HepG2 (cell line): ENCODE measurements at places on chromosomes 1 and 21.

- no peak for DNase-seq
Observed at GRCh38 chr1:67368046-67368514, 60.4 kb downstream of the IL12RB2 start.

DNA sequence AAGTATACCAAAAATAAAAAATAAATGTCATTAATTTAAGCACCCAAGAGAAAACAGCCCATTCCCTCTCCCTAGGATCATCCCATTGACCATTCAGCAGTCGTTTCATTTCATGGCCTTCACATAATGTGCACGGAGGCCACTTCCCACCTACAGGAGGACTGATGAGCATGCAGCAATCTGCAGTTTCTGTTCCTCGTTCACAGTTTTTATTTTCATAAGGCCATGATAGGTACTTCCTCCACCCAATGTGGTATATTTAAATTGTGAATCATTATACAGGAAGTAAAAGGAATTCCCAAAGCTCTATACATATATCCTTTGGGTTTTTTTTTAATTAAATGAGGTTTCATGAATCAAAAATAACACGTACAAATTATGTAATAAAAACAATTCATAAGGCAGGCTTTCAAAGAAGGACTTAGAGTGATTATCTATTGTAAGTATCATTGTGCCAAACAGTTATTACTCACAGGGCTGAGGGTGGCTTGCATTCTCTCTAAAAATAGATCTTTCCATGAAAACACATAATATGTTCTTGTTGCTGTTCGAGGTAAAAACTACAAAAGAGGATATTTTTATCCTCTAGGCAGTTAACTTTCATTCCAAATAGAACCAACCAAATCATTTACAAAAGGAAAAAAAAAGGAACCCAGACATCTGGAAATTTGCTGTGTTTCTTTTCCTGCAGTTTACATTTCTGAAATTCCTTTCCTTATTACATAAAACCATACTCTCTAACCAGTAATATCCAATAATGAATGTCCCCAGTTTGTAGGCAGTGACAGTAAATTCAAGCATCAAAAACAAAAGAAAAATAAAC, 27.5 kb upstream of the SLC44A3 start:
- DNase-seq = no peak

DNA sequence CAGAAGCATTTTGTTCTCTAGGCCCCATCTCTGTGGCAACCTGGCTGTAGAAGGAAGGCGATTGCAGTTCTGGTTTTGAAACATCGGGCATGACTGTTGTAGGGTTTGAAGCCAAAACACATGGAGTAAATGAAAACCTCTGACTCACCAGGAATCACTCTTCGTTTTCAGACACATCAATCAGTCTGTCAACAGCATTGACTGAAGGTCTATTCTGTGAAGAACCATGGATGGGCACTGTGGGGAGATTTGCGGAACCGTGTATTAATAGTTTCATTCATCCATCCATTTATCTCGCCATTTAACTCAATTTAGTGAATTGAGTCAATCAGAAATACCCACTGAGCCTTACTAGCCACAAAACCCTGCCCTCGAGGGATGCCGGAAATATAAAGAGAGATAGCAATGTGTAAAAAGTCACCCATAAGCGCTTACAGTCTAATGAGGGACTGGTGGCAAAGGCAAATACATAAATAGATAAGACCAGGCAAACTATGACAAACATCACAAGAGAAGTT, 364.6 kb upstream of the PROX1 start:
- DNase-seq = no peak

DNA sequence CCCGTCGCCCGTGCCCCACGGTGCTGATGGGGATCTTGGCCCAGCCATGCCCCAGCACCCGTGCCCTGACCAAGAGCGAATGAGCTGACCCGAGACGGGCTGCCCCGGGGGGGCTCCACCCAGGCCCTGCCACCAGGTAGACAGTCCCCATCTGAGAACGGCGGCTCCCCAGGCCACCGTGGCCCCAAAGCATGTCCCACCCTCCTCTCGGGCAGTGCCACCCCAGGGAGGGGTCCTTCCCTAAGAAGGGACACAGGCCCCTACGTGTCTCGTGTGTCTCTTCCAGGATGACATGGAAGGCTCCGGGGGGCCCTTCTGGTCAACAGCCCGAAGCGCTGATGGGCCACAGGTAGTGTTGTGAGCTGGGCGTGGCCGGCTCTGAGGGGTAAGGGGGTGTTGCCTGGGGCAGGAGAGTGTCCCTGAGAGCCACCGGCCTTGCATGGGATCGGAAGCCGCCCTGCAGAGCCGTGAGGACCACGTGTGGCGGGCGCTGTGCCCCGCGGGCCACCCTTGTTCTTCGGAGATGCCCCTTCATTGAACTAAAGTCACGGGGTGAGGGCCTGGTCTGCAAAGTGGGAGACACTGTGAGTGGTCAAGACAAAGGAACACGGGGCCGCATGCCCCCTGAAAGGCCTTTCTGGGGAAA, 55.0 kb downstream of the SLC19A1 start:
- no peak for DNase-seq

- DNase-seq = no peak
Observed at GRCh38 chr1:7366955-7367665, 404.0 kb upstream of the VAMP3 start.

- DNase-seq = peak; percentile 82
Observed at GRCh38 chr1:15272009-15272781, 25.2 kb downstream of the FHAD1 start.

GRCh38 chr1:149917571-149918144, at the start of gene SV2A:
SV2A (minus strand) TSS chr1:149917844; CDS start chr1:149913840, 4,004 bp downstream.
- DNase-seq = peak; percentile 34

- DNase-seq = no peak
Observed at GRCh38 chr1:188249811-188250210, 1421.1 kb downstream of the PLA2G4A start.

- peak; percentile 21 for DNase-seq
Observed at GRCh38 chr1:54001591-54001990, 16.4 kb downstream of the LDLRAD1 start.

DNA sequence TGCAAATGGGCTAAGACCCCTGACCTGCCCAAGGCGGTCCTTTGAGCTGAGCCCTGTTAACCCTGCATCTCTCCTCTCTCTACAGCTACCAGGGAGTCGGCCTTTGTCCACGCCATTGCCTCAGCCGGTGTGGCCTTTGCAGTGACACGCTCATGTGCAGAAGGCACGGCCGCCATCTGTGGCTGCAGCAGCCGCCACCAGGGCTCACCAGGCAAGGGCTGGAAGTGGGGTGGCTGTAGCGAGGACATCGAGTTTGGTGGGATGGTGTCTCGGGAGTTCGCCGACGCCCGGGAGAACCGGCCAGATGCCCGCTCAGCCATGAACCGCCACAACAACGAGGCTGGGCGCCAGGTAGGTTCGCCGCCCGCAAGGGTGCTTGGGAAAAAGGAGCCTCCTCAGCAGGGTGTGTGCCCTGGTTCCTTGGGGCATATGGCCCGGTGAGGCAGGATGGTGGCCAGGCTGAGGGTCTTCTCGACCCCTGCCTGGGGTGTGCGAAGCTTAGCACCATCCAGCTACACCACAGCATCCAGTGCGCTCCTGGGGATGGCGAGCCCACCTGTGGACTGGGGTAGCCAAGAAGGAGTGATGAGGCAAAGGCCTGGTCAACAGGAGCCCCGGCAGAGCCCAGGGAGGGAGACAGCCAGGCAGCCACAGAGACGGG, 31.8 kb upstream of the ARF1 start:
- no peak for DNase-seq

GRCh38 chr1:16903458-16903796, 7.6 kb downstream of the RNU1-2 start:
- no peak for DNase-seq

DNA sequence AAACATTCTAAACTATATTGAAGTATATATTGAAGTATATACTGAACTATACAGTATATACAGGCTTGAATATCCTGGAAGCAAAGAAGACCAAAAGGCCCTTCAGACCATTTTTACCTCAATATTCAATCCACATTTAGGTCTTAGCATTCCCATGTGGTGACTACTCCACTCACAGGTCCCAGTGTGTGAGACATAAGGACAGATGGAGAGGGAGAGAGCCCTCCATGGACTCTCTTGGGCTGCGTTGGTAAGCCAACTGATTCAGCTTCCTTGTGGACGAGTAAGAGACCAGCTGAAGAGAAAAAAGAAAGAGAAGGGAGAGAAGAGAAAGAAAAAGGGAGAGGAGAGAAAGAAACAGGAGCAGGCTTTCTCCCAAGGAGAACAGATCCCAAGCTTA, 37.3 kb upstream of the ZRANB2 start:
- DNase-seq = no peak

- DNase-seq = no peak
Observed at GRCh38 chr1:227429447-227430359, 111.4 kb upstream of the CDC42BPA start.

DNA sequence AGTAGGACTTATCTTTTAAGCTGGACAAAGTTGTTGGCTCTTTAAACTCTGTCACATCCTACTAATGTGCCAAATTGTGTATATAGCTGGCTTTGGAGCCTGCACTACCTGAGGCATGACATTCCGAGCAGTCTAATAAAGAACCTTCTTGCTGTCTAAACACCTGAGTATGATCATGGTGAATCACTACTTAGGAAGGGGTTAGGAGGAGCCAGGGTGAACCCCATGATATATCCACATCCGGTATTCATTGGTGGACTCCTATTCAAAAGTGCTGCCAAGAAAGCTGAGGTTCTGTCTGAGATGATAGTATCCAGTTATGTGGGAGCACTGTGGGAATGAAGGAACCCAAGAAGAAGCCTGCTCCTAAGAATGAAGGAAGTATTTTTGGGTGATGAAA, 27.1 kb downstream of the CRNN start:
- no peak for DNase-seq

DNA sequence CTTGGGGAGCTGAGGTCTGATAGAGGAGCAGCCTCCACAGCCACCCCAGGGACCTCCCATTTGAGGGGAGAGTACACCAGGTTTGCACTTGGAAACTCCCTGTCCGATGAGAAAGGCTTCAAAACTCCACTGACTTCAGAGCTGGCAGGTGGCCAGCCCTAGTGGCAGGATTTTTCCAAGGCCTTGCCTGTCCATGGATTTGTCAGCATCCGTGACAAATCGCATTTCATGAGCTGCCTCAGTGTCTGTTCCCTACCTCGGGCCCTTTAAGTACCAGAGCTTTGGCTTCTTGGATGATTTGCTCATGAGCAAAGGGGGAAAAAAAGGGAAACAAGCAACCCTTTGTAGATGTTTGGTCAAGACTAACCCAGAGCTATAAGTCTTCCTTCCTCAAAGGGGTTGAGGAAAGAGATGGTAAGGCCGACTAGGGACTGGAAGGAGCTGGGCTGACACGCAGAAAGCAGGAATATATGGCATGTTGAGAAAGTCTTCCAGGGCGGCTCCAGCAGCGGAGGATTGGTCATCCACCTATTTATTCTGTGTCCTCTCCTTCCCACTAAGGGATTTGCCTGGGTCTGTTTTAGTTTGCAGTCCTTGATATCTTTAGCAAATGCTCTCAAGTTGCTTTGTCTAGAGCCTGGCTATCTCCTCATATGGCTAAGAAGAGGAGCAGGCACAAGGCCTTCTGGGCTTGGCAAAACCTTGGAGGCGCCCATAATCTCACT, 2.7 kb upstream of the HSPG2 start:
- peak; percentile 83 for DNase-seq

DNA sequence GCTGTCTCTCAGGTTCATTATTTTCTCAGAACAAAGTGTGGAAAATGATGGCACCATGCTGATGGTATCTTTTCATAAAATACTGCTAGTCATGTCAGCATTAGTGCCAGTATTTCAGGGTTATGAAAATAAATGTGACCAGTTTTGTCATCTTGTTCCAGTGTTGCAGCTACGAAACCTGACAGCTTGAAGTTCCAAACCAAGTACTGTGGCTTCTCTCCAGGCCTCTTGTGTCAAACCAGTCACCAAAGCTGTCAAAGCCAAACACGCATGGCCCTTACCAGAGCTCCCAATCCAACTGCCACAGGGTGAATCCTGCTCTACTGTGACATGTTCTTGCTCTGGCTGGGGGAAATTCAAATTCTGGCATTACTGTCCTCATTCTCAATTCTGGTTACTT, 20.7 kb upstream of the EXO1 start:
- DNase-seq = no peak

GRCh38 chr1:222064388-222065211, 322.7 kb upstream of the DUSP10 start:
- DNase-seq = no peak

GRCh38 chr1:168665975-168666374, 63.0 kb downstream of the DPT start:
- no peak for DNase-seq

GRCh38 chr1:25996966-25997827, 666 bp downstream of the PAFAH2 start:
- DNase-seq = peak; percentile 81

DNA sequence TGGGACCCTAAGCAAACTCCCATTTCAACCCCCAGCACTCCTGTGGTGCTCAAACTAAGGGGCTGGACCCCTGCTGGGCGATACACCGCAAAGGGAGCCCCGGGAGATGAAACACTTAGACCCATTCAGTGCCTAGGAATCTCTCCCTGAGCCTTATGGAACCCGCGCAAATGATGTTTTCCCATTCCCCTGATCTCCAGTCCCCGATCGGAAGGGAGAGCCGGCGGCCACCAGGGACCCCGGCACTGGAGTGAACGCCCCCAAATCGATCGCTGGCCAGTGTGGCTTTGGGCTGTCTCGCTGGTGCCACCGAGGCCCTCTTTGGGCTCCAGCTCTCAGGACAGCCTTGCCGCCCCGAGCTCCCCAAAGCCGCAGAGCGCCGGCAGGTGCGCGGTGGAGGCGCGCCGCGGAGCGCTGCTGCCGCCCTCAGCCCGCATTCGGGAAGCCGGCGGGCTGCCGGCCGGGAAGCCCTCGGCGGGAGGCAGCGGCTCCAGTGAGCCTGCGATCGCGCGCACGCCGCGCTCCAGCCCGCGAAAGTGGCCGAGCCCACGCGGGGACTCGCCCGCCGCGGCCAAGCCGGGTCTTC, 1.1 kb downstream of the PLXNA2 start:
- no peak for DNase-seq

- no peak for DNase-seq
Observed at GRCh38 chr1:222948079-222948478, 133.2 kb downstream of the DISP1 start.

GRCh38 chr1:111541721-111542120, 38.3 kb upstream of the ADORA3 start:
- peak; percentile 48 for DNase-seq

DNA sequence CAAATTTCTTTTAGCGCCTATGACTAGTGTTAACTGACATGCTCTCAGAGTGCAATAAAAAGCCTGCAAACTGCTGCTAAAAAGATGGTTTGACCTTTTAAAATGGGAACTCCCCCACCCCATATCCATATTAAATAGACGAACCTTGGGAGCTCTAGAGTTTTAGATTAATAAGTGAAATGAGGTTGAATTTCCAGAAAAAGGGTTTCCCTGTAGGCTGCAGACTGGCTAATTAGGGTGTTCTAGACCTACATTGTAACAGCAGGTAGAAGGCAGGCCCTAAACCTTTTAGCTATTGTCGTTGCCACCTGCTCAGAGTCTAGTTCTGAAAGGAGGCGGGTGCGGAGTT, 2.2 kb downstream of the FAM78B start:
- no peak for DNase-seq

- no peak for DNase-seq
Observed at GRCh38 chr1:11685210-11685752, 4.3 kb upstream of the MAD2L2 start.

- no peak for DNase-seq
Observed at GRCh38 chr21:38297871-38298270, 41.1 kb downstream of the KCNJ15 start.
